Dermis blood vessel endothelial cell (primary cell): ENCODE measurements at places on chromosomes 5 and 9.
A peak's percentile ranks its signal among the peaks of the same experiment; 100 is the strongest.

GRCh38 chr5:164475339-164475977 lies 970.0 kb downstream of the MAT2B start:
- peak; percentile 56 for DNase-seq

DNA sequence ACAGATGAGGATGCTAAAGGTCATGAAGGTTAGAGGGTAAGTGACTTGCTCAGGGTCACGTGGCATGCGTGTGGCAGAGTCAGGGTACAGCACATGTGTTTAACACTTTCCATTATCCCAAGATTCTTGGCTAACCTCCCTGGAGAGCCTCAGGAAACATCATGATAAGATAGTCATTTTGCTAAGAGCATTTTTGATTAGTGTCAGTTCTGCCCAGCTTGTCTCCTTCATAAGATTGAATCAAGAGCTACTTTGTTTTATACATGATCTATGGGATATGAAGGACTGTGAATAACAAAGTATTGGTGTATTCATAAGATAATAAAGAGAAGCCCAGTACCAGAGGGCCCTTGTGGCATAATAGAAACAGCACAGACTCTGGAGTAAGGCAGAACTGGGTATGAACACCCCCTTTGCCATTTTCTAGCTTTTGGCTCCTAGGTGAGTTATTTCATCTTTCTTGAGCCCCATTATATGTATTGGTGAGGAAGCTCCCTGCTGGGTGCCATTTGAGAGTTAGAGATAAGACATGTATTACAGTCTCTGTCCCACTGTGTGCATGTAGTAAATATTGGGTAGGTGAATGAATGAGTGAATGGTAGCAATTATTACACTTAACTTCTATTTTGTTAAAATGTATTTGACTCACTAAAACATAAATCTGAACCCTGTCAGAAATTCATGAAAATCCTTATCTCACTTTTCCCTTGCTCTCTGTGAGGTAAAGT lies 16.1 kb downstream of the PTPDC1 start:
- DNase-seq = no peak

DNA sequence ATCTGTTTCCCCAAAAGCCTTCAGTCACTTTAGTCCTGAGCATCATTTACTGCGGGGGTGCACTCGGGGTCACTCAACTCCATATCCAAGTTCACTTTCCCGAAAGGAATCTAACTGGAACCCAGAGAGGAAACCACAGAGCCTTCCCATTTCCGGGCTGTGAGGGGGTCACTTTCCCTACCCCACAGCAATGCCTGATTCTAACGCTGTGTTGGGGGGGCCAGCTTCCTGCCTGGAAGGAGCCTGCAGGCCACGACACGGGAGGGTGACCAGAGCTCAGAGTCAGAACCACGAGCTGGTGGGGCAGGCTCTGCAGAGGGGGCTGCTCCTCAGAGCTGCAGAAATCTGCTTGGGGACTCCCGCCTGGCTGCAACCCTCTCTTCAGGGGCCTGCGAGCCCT lies 20.3 kb downstream of the BRD9 start:
- DNase-seq = peak; percentile 33

GRCh38 chr9:112621018-112621655 lies 96.8 kb downstream of the INIP start:
- no peak for DNase-seq
